ENCODE measurements at places on chromosomes 4 and X.

DNA sequence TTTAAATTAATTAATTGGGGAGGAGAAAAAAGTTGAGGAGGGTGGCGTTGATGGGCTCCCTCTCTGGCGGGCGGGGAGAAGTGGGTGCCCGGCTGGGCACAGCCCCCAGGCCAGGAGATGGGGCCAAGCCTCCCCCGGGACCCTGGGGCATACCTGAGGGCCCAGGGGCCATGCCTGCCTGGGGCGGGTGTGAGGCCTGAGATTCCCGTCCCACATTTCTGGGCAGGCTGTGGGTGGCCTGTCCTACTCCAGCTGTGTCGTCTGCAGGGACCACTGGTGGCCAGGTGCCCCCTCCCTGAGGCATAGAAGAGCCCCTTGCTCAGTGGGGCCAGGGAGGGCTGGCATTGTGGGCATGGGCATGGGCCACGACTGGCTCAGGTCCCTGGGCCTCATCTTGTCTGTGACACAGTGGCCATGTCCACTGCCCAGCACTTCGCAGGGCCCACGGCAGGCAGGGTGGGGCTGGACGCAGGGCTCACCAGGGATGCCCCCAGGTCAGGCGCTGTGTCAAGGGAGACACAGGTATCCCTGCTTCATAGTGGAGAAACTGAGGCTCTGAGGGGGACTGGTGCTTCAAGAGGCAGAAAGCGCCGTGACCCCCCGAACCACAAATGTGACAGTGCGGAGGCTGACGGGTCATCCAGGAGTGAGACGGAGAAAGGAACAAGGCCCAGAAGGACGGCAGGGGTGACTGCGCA lies 60.1 kb downstream of the FAM53A start:
- DNase-seq, result no peak

DNA sequence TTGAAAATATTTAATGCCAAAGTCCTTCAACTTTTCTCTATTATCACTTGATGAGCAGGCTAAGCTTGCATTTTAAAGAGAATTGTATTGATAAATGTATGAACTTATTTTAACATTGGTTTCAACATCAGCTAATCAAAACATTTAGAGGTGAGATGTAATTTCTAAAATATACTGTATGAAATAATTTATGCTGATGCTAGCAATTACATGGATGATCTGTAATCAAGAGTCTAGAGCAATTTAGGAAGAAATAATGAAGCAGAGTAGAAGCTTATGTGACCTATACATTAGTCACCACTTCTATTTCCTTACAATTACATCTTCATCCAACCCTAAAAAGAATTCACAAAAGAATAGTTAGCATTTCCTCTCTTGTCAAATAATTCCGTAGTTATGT lies 226.8 kb downstream of the KLHL4 start:
- DNase-seq, result no peak

DNA sequence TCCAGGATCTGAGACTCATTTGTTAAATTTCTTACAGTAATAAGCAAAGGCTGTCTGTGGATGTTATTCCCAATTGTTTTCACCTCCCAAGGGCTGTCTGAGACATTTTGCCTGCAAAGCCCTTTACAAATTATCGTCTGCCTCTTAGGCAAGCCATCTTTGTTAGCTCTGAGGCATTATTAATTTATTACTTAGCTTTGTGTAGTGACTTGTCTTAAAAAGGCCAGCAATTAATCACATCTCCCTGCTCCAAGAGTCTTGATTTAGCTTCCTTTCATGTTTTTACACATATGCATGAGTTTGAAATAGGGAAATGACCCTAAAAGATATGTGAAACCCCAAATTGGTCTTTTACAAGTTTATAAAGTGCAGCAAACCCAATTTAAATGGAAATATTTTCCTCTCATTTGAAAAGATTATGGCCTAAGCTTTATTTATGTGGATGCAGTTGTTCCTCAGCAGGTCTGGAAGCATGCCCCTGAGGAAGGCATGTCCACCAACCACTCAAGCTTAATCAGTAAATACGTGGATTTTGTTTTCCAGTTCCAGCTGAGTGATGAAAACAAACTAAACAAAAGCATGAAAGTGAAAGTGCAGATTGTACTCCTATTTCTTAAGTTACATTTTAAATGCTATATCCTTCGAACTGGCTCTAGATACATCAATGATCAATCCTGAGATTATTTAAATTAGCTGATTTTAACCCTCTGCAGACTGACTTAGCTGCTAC lies 173.6 kb upstream of the LNX1 start:
- no peak for DNase-seq

DNA sequence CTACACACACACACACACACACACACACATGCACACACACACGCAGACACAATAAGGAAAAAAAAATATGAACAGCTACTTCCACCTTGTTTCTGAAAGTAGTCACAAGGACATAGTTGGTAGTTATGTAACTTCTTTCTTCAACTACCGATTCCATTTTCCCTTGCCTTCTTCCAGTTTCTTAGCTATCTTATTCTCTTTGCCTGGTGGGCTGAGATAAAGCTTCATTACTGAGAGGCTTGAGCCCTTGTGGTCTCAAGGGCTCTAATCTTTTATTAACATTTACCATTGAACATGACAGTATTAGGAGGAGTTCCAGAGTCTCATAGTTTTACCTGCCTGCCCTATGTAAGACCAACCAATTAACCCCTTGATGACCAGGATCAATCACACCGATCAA lies 8.9 kb upstream of the SMIM10 start:
- no peak for DNase-seq

DNA sequence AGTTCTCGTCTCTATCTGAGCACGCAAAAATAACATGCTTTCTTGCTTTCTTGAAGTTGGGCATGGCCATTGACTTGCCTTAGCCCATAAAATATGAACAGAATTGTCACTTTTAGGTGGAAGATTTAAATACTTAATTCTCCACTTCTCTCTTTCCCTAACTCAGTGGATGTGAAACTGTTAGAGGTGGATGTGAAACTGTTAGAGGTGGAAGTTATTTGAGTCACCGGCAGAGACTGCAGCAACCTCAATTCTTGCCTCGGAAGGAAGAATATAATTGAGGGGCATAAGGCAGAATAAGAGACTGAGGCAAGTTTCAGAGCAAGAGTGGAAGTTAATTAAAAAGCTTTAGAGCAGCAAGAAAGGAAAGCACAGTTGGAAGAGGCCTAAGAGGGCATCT lies 2.8 kb upstream of the PARM1 start:
- DNase-seq, result no peak

- no peak for DNase-seq
Measured at GRCh38 chrX:11244636-11245035, 48.6 kb upstream of the AMELX start.

GRCh38 chr4:81407726-81408125 lies 64.0 kb downstream of the RASGEF1B start:
- no peak for DNase-seq

GRCh38 chr4:1588306-1588705 lies 95.8 kb downstream of the FAM53A start:
- no peak for DNase-seq

DNA sequence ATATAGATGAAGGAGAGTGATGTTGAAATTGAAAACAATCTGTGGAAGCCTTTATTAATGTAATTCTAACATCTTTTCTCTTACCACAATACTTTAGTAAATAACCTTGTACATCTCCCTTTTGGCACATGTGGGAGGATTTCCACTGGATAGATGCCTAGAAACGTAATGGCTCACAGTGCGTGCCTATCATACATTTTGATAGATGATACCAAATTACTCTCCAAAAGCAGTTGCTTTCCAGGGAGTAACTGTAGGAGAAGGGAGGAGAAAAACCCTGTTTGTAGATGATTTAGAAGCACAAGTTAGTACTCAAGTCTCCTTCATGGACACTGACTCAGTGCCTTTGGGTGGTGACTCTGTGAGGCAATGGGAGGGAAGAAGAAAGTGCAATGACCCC lies 476.3 kb downstream of the CCSER1 start:
- DNase-seq, result no peak

- DNase-seq, result no peak
Measured at GRCh38 chrX:111170017-111170416, 74.0 kb downstream of the PAK3 start.

DNA sequence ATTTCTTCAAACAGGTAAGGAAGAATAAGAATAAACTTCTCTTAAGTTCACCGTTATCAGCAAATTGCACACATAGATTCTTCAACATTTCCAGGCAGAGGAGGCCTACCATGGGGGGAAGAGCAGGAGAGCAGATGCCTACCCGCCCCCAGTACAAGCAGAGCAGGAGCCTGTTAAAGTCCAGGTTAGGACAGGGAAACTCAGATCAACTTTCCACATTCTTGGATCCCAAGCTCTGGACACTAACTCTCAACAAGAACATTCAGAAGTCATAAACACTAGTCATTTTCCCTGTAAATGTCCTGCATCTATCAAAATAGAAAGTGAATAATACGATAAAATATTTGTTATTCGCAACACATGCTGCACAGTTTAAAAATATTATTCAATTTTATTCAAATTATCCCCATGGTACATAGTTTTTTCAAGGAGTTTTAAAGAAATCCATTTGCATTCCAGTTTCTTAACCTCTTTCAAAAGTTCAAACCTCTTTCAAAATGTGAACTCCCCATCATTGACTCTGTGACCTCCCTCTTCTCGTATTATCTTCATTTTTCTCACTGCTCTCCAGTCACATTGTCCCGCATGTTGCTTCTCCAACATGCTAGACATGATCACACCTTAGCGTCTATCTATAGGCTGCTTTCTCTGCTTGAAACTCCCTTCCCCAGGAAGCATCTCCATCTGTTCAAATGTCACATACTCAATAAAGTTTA lies 185.2 kb upstream of the NEIL3 start:
- DNase-seq, result no peak

GRCh38 chr4:27720010-27720766 lies 859.5 kb downstream of the STIM2 start:
- no peak for DNase-seq

- DNase-seq, result no peak
Measured at GRCh38 chr4:107629318-107629717, 90.7 kb downstream of the PAPSS1 start.

DNA sequence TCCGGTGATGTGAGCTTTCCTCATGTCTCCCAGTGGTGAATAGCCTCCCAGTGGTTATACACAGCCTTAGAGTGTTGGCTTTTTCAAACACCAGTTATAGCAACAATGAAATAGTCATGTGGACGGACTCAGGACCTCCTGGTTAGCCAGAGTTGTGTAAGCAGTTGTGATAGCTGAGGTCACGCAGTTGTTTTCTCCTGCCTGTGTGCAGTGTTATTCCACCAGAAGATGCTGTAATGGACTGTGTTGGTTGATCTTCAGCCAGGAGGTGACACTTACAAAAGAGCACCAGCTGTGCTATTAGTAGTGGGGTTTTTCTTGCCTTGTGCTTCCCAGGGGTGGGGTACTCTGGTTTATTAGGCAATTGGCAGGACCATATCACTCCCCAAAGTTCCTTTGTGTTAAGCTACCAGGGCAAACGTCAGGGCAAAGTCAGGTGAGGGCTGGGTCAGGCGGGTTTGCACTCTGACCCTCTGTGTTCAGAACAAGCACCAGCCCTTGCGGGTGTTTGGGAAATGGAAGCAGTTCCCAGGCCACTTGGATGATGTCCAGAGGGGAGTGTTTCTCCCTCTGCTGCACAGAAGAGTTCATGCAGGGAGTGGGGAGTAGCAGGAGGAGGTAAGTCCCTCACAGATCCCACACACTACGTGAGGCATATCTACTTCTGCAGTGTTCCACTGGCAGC lies 252.6 kb downstream of the TMEM47 start:
- DNase-seq, result no peak

GRCh38 chr4:133618963-133619362 lies 469.9 kb downstream of the PCDH10 start:
- DNase-seq, result no peak

GRCh38 chrX:121256647-121257046 lies 209.2 kb downstream of the GLUD2 start:
- DNase-seq, result no peak

DNA sequence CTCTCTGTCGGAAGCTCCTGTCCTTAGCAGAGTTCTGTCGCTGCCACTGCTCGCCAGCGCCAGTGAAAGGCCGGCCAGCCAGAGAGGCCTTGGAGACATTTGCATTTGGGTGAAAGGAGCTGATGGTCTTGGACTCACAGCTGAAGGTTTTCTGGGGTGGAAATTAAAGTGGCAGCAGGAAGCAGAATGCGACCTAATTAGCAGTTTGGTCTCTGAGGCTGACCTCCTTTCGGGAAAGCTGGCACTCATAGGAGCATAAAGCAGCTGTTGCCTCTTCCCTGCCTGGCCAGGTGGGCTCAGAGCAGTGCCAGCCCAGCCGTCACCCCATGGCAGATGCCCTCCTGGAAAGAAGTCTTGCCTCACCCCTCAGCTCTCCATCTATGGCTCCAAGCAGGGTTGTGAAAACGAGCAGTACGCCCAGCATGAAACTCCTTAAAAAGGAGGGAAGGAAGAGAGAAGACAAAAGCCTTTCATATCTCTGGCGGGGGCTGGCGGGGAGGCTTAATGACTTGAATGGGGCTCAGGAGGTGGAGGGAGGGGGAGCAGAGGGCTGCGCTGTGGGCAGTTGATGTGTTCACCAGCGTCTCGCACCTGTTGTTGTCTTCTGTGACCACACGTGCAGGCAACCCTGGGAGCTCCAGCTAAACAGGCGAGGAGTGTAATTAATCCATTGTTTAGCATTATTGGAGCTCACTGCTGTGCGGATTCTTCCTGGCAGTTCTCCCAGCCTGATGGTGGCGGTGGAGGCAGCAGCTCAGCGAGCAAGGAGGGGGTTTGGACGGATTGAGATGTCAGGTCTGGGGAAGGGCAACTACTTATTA lies 264.0 kb downstream of the MID1IP1 start:
- DNase-seq, result no peak

DNA sequence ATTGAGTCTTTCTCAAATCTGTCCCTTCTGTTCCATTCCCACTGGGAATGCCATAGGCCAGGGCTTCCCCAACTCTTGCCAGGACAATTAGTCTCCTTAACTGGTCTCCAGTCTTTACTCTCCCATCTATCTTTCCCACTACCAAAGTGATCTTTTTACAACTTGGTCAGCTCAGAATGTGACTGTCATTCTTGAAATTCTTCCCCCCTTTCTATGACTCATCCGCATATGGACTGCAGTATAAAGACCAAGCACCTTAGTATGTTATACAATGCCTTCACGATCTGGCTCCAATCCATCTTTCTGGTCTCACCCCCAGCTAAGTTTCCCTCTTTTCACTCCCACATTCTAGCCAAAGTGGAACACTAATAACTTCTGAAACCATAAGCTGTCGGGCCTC lies 383.8 kb downstream of the OPHN1 start:
- DNase-seq, result no peak

GRCh38 chrX:143648705-143649104 lies 12.8 kb upstream of the SLITRK4 start:
- no peak for DNase-seq

DNA sequence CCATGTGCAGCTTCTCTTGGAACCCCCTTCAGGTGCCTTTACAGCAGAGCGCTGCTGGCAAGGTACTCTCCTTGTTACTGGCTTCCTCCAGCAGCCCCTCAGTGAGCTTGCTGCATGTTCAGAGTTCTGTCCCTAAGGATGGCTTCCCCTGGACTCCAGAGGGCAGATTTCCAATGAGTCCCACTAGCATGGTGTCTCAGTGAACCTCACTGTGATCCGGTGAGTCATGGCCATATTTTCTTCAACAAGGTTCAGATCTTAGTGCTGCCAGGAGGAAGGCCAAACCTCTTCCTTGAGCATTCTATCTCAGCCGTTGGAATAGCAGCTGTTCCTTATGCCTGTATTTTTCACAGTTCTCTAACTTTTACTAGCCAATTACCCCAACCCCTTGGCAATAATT lies 98.8 kb downstream of the CASK start:
- no peak for DNase-seq

GRCh38 chrX:40864972-40865371 lies 129.6 kb upstream of the MED14 start:
- DNase-seq, result no peak
